ENCODE measurements at places on chromosomes 13 and 19.

- DNase-seq = peak; percentile 36
Measured at GRCh38 chr19:38701455-38702063, 42.7 kb downstream of the CAPN12 start.

GRCh38 chr13:109545931-109546330 is 240.5 kb downstream of the IRS2 start:
- DNase-seq = no peak

DNA sequence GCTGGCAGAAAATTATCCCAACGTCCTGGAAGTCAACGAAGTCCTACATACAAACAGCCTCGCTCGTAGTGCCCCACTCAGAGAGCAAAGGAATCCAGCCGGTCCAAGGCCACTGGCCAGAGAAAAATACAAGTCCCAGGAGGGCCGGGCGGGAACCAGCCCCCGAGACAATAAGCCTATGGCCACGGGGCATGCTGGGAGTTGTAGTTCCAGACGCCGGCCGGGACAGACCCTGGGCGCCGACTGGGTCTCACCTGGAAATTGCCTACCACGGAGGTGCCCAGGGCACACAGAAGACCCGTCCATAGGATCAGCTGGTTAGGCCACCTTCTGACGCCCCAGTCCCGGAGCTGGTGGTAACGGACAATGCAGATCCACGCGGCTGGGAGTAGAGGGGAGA is 5.4 kb downstream of the TMEM150B start:
- peak; percentile 43 for DNase-seq

DNA sequence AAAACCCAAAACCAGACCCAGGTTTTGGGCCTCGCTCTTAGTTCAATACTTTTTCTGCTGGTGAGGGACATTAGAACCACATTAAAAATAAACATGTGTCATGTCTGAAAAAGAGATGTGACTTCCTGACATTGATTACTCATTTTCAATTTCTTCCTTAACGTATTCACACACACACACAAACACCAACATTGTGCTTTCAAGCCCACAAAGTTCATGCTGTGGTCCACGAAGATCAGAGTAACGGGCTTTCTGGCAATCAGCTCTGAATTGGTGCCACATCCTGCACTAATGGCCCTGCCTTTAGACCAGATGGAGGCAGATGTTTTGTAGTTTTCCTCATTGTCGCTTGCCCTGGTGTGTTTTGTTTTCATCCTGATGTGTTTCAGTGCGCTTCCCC is 47.9 kb upstream of the POMP start:
- DNase-seq = no peak

GRCh38 chr13:30355839-30356238 is 48.5 kb upstream of the KATNAL1 start:
- no peak for DNase-seq

- no peak for DNase-seq
Measured at GRCh38 chr13:80465321-80465720, 124.4 kb upstream of the SPRY2 start.

DNA sequence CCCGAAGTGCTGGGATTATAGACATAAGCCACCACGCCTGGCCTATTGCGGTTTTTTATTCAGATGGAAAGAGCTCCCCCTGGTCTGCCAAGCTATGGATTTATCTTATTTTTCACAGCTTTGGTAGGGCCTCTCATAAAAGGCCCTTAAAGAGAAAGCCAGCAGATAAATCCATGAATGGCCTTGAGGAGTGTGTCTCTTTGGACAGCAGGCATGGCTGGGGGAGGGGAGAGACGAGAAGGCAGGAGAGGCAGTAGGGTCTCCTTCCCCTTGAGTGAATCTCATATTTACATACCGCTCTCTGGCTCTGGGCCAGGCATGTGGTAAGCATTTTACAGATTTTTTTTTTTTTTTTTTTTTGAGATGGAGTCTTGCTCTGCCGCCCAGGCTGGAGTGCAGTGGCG is 25.2 kb downstream of the MARK4 start:
- DNase-seq = peak; percentile 55

- peak; percentile 94 for DNase-seq
Measured at GRCh38 chr13:50589139-50589538, 254.4 kb downstream of the DLEU7 start.

GRCh38 chr13:24264976-24265375 is 44.4 kb upstream of the C1QTNF9 start:
- no peak for DNase-seq

DNA sequence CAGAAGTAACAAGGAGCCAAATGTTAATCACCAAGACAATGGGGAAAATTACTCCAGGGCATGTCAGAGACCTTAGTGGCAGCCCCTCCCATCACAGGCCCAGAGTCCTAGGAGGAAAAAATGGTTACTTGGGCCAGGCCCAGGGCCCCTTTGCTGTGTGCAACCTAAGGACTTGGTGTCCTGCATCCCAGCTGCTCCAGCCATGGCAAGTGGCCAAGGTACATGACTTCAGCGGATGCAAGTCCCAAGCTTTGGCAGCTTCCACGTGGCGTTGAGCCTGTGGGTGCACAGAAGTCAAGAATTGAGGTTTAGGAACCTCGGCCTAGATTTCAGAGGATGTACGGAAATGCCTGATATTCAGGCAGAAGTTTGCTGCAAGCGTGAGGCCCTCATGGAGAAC is 46.7 kb downstream of the OR10H4 start:
- no peak for DNase-seq

- peak; percentile 65 for DNase-seq
Measured at GRCh38 chr19:6423499-6424194, 964 bp downstream of the KHSRP start.

DNA sequence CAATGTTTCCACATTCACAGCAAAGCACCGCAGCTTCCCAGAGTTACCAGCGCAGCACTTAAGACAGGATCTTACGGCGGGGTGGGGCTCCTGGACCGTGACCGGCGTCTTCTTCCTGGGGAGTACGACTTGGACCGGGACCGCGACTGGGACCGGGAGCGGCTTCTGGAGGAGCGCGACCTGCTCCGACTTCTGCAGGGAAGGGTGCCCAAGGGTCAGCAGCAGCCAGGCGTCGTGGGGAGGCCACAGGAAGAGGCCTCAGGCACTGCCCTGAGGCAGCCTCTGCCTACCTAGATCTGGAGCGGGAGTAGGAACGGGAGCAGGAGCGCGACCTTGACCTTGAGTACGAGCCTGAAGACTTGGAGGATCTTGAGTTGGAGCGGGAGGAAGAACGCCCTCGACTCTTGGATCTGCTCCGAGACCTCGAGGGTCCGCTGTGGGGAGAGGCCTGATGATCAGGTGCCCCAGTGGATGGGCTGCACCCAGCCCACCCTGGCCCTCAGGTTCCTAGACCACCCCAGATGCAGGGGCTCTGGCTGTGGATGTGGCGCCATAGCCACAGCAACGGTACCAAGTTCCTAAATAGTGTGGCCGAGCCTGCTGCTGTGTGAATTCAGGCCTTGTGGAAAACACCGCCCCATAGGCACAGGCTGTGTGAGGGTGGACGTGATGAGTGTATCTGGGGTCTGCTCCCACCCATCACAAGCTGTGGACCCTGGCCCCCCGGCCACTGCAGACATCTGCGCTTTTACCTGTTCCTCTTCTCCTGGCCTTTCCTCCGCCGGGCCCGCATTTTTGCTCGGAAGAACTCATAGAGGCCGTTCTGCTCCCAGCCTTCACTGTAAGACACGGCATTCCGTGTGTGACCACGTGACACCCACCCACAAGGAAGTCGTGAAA is 21.9 kb downstream of the CHERP start:
- no peak for DNase-seq

DNA sequence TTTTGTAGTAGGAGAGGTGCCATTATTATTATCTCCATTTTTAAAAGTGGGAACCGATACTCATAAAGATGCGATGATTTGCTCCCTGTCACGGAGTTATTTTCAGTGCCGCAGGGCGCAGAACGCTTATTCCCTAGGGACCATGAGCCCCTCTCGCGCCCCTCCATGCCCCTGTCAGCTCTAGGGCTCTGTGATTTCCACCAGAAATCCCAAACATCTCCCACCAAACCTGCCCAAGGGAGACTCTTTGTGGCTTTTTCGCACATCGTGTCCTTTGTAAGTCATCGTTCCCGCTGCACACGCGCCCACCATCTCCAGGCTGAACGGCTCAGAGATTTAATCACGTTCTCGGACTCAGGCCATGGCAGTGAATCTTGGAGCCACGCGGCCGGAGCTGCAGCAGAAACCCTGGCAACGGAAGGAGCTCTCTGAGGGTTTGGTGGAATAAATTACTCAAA is 105.1 kb downstream of the DNAJC15 start:
- no peak for DNase-seq

GRCh38 chr13:32824675-32825074 is 191.5 kb upstream of the KL start:
- peak; percentile 90 for DNase-seq

DNA sequence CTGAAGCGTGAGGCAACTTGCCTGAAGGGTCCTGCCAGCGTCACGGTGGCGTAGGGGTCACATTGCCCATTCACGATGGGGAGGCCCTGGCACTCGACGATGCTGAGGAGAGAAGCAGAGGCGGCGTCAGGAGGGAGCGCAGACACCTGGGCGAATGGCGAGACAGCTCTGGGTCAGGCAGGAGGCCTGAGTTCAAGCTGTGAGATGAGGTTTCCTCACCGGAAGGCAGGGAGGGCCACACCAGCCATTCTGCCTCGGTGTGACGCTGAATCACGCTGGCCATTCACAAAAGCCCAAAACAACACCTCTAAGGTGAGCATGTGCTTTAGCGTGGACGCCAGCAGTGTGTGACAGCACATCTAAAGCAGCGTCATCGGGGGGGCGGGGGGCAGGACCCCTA is 54.0 kb upstream of the C13orf46 start:
- no peak for DNase-seq

DNA sequence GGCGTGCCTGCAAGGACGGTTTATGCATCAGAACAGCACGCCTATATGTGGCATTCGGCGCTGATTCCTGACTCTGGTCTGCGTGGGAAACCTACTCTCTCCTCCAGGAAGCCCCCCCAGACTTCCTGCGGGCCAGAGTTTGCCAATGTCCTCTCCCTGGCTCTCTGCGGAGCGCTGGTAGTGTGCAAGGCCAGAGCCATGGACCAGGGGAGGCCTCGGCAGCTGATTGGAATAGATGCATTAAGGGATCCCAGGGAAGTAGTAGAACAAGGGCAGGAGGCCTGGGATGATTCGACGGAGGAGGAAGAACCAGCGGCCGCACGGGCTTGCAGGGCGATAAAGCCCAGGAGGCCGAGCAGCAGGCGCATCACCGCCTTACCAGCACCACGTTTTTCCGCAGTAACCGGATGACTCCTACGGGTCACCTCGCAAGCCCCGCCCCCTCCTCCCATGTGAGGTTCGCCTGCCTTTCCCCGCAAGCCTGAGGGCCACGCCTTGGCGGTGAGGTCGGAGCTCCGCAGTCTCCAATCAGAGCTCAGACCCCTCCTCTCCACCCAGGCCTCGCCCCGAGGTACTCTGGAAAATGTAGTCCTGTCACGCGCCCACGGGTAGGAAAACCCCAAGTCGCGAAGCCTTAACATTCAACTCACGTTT is 5.0 kb downstream of the CLEC11A start:
- DNase-seq = peak; percentile 92

DNA sequence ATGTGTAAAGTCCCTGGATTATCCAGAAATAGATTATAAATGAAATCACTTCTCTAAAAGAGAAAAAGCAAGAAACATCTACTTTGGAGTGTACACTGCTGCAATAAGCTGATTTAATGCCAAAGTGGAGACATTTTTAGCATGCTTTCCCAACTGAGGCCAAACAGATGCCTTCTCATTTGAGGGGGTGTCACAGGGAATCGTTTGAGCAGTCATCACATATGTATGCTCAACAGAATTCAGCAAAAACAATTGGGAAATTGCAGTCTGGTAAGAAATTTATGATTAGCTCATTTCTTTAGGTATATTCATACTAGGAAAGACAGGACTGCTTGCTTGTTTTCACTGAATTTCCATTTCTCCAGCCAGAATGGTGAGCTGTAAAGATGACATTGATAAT is 27.3 kb upstream of the TPP2 start:
- peak; percentile 61 for DNase-seq

DNA sequence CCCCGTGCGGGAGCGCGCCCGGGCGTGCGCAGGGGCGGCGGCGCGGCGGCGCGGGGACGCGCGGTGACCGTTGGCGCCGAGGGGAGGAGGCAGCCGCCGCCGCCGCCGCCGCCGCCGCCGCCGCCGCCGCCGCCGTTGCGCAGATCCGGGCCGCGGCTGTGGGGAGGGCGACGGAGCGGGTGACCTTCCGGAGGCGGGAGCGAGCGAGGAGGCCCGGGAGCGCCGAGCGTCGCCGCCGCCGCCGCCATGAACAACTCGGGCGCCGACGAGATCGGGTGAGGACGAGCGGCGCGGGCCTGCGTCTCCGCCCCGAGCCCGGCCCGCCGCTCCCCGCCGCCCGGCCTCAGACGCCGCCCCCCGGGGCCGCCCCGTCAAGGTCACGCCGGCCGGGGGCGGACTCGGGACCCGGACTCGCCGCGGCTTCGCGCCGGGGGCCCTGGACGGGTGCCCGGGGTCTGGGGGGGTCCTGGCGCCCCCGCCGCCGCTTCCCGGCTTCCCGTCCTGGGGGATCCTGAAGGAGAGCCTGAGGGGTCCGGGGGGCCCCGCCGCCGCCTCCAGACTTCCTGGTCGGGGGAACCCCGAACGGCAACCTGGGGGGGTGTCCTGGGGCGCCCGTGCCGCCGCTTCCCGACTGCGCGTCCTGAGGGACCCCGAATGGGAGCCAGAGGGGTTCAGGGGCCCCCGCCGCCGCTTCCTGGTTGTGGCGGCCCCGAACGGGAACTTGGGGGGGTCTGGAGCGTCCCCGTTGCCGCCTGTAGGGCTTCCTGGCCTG is at the start of gene DAZAP1:
TSS of gene DAZAP1 (plus strand) at position 59 of the 772 bp plus-strand sequence. CDS start at position 247, 188 bp downstream.
- DNase-seq = no peak

DNA sequence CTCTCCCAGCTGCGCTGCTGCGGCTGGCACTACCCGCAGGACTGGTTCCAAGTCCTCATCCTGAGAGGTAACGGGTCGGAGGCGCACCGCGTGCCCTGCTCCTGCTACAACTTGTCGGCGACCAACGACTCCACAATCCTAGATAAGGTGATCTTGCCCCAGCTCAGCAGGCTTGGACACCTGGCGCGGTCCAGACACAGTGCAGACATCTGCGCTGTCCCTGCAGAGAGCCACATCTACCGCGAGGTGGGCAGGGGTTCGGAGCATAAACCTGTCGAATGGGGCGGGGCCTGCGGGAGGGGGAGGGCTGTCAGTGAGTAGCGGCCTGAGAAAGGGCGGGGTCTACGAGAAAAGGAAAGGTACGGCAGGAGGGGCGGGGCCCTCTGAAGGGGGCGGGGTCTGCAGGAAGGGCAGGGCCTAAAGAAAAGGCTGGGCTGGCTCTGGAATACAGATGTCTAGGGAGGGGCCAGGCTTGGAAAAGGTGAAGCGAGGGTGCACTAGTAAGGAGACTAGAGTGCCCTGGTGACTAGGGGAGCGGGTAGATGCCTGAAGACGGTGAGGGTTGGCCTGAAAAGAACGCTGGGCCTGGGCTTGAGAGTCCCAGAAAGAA is 3.6 kb downstream of the CD37 start:
- DNase-seq = peak; percentile 55

GRCh38 chr19:45778010-45778661 is 4.2 kb downstream of the DMPK start:
- no peak for DNase-seq

GRCh38 chr19:19257137-19257536 is 16.0 kb downstream of the TM6SF2 start:
- DNase-seq = no peak

GRCh38 chr13:34070544-34071303 is 252.8 kb downstream of the RFC3 start:
- no peak for DNase-seq

Measured in iris pigment epithelial cell (primary cell).